ENCODE measurements at places on chromosomes 12 and 14.

DNA sequence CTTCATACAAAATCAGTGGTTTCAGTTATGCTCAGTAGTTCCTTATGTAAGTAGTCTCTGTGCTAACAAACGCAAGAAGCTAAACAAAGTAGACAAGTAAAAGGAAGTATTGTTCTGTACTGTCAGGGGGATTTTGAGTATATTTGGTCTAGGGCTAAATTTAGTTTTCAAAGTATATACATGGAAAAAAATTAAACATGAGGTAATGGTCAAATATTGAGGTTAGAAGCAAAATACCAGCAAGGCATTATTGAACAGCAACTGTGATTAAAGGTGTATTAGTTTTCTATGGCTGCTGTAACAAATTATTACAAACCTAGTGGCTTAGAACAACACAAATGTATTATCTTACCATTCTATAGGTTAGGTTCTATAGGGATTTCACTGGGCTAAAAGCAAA is 18.8 kb downstream of the GNG2 start:
- DNase-seq = no peak

GRCh38 chr12:5964913-5965900 is 20.1 kb upstream of the ANO2 start:
- no peak for DNase-seq

- no peak for DNase-seq
Observed at GRCh38 chr12:112598626-112599025, 179.9 kb downstream of the PTPN11 start.

GRCh38 chr12:90619943-90620342 is 335.0 kb downstream of the CCER1 start:
- DNase-seq = no peak

DNA sequence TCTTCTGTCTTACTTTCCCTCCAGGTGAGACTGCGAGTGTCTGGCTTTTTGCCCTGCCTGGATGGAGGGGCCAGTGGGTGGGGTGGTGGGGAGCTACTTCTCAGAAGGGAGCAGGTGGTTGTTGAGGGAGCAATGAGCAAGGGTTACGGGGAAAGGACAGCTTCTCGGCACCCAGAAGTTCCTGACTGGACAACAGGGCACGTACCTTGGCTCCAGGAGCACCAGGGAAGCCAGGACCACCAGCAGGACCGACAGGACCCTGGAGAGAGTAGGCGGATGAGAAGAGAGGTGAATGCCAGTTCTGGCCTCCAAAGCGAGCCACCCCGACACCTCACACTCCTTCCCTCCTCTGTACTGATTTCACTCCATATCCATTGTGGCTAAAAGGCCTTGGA is 15.3 kb downstream of the COL2A1 start:
- DNase-seq = no peak

DNA sequence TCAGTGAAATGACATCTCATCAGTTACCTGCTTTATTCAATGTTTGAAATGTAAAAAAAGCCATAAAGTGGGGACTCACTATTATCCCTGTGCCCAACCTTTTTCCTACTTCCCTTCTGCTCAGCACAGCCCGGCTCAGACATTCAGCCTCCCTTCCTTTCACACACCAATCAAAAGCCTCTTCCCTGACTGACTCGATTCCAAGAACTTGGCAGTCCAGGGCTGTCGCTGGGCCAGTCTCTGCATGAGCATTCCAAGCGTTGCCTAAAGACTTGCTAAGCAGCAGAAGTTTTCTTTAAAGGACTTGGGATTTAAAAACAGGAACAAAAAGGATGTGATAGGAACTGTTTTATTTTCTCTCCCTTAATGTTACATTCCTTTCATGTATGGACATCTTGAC is 22.7 kb downstream of the ITPR2 start:
- DNase-seq = peak; percentile 78

DNA sequence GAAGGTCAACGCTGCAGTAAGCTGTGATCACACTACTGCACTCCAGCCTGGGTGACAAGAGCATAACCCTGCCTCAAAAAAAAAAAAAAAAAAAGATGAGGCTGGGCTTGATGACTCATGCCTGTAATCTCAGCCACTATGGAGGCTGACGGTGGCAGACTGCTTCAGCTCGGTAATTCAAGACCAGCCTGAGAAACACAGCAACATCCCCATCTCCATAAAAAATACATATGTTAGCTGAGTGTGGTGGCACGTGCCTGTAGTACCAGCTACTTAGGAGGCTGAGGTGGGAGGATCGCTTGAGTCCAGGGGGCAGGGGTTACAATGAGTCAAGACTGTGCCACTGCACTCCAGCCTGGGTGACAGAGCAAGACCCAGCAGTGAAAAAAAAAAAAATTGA is 50.4 kb downstream of the GXYLT1 start:
- DNase-seq = peak; percentile 13

GRCh38 chr12:1937481-1938224 is 19.2 kb upstream of the CACNA2D4 start:
- DNase-seq = no peak

DNA sequence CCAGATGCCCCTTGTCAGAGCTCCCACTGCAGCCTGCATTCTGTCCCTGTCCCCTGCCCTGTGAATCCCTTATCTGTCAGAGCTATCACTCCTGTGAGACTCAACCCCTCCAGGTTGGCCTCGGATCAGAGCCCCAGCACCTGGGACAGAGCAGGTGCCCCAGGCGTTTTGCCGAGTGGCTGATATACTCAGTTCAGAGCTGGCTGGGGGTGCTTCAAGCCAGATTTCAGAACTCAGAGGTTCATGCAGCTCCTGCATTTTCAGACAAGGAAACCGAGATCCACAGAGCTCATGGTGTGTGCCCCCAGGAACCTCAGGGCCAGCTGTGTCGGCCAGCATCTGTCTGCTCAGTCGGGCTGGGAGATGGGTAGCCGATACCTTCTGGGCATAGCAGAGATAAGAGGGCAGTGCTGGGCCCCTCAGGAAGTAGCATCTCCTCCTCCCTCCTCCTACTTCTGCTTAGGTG is 228.0 kb upstream of the RTL1 start:
- DNase-seq = no peak

DNA sequence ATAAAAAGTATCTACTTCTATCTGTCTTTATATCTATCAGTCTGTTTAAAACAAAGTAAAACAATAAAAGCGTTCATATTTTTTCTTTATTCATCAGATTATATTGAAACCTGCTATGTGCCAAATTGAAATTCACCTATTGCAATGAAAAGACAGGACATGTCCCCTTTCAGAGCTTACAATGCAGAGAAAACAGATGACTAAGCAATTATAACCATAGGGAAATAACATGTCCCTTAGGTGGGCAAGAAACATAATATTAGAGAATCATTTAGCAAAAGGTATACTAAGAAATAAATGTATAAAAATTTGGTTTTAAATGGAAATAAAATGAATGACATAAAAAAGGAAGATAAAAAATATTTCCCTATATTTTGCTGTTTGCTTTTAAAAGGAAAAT is 1421.3 kb downstream of the FSCB start:
- DNase-seq = no peak

- no peak for DNase-seq
Observed at GRCh38 chr12:94481734-94482133, 22.1 kb upstream of the CEP83 start.

- DNase-seq = no peak
Observed at GRCh38 chr12:4564818-4565217, 2.8 kb downstream of the DYRK4 start.

DNA sequence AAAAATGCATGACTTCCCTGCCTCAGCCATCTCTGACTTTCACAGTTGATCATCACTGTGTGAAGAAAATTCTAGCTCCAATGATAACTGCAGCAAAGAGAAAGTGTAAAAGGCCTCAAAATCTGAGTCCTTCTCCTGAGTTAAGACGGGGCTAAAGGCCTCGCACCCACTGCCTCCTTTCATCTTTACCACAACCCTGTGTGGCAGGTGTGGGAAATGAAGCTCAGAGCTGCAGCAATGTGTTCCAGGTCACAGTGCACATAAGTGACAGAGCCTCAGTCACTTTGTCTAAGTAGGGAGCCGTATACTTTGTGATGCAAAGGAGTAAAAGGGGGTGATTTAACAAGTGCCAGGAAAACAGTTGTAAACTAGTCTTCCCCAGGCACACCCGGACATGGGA is 144.7 kb upstream of the TMCC3 start:
- no peak for DNase-seq

GRCh38 chr14:69008421-69008884 is 29.4 kb upstream of the ACTN1 start:
- peak; percentile 25 for DNase-seq

GRCh38 chr12:2593045-2593444 is 201.7 kb upstream of the FKBP4 start:
- no peak for DNase-seq

DNA sequence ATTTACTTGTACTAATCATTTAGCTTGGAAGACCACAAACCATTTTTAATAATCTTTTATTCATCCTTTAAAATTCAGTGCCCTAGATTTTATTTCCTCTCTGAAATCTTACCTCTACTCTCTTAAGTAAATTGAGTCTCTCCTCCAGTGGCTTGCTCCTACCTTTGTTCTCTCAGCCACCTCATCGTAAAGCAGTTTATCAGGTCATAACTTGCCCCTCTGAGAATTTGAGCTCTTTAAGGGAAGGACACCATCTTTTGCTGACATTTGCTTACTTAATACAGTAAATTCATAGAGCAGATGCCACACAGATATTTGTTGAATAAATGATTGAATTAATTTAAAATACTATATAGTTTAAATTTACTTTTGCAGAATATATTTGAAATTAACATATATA is 794.3 kb downstream of the C12orf50 start:
- DNase-seq = no peak

DNA sequence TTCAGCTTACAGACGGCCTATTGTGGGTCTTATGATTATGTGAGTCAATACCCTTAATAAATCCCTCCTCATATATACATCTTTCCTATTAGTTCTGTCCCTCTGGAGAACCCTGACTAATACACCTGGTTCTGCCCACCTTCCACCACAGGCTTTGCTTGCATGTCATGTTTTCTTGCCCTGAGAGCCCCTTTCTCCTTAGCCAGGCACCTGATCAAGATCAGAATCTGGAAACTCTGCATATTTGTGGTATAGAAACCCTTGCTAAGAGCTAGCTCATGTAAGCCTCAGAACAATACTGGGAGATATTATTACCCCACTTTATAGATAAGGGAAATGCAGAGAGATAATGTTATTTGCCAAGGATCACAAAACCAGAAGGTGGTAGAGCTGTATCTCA is 52.9 kb upstream of the JDP2 start:
- no peak for DNase-seq

DNA sequence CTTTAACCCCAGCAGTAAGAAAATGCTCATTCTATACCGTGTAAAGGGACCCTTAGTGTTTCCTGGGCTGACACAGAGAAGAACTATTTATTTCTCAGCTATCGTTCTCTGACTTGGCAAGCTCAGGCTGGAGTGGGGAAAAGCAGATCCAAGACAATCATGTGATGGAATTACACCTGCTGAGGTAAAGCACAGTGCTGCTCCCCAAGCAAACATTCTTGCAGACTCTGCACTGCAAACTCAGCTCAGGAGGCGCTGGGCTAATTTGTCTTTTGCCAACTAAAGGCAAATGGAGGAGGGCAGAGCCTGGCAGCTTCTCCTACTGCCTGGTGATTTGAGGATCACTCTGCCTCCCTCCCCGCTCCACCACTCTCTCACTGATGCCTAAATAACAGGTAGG is 57.8 kb upstream of the FUT8 start:
- DNase-seq = no peak

- no peak for DNase-seq
Observed at GRCh38 chr12:6807170-6807569, 14.5 kb upstream of the GPR162 start.

GRCh38 chr12:72289633-72290032 is 17.5 kb downstream of the TRHDE start:
- no peak for DNase-seq

DNA sequence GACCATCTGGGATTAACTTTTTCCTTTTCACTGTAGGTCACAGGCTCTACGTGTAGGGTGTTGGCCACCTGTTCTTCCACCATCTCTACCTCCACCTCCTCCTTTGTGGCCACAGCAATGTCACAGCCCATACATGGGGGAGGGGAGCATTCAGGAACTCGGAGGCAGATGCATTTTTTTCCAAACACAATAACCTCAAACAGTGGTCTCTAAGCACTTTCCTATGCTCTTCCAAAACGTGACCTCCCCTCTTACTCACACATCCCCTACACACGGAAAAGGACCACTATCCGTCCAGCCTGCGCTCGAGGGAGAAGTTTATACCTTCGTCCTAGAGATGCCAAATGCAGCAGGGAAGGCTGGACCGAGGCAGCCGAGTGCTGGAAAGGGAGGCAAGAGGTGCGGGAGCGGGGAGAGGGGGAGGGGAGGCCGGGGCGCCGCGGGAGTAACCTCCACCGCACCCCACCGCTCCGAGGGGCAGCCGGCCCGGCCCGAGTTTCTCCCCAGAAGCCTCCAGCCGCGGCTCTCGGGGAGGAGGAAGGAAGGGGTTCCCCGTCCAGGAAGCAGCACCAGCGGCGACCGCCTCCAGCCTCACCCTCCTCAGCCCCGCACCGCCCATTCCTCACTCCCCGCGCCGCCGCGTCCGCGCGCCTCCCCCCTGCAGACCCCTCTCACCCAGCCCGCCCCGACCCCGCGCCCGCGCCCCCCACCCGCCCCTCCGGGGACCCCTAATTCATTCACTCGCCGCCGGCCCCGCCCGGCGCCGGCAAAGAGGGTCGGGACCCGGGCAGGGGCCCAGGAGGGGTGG is 594 bp downstream of the KRAS start:
- DNase-seq = peak; percentile 59

GRCh38 chr12:1809591-1810190 is 10.7 kb upstream of the LRTM2 start:
- DNase-seq = no peak

- no peak for DNase-seq
Observed at GRCh38 chr14:100988011-100988410, 84.5 kb upstream of the RTL1 start.

DNA sequence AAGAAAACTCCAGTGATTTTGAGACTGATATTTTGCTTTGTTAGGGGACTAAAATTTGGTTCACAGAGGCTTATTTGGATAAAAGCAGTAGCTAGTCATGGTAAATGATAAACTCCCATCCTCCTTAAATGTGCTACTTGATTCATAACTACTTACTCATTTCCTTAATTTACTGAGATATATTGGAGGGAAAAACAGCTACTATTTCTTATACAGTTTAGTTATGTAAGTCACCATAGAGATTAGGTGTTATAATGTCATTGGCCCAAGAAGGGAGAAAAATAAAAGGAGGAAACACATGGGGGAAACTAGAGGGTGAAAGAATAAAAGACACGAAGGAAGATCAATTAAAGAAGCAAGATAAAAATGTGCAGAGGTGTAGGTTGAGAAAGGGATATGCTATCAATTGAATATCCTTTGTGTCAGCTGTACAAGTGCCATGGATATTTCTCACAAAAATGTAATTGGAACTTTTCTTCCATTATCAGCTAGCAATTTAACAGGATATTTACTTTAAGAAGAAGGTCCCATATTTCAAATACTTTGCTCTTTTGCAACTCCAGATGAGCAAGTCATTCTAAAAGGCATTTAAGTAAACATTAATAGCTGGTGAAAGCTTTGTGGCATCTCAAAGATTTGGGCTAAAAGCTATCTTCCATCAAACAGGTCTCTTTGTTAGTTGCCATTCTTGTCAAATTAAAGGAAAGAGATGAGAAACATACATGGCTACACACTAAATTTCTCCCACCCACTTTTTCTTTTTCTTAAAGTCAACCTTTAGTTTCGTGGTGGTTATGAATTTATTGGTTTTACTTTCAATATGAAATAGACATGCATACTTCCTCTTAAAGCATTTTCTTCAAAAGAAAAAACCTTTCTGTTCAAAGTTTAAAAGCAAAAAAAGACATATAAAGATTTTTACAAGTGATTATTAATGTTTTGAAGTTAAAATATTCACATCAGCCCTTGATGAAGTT is 439.5 kb downstream of the CCER1 start:
- DNase-seq = peak; percentile 17

All from GM03348 (cell line).